ENCODE measurements at places on chromosomes 5 and 9. TPM values are rescaled to one million over a fixed set of nuclear protein-coding genes. Genes with fewer than 3 reads are reported as not detected.

The C8G gene
- polyA plus RNA-seq, result 0.85 TPM

The PDGFRB gene
- polyA plus RNA-seq, result 70.7 TPM

The CNTNAP3 gene
- 3.8 TPM for polyA plus RNA-seq

The FBP2 gene
- polyA plus RNA-seq, result not detected

The GLRA1 gene
- not detected for polyA plus RNA-seq

The GARIN3 gene
- polyA plus RNA-seq, result not detected

The CNTFR gene
- polyA plus RNA-seq, result 18.9 TPM

The ROR2 gene
- polyA plus RNA-seq, result 0.67 TPM

The IFT74 gene
- polyA plus RNA-seq, result 6.3 TPM

The CPLANE1 gene
- 1.8 TPM for polyA plus RNA-seq

The ZNG1C gene
- polyA plus RNA-seq, result 8.0 TPM

The C5orf34 gene
- polyA plus RNA-seq, result 0.45 TPM

The ANKDD1B gene
- 0.16 TPM for polyA plus RNA-seq

The ZDHHC11B gene
- 1.1 TPM for polyA plus RNA-seq

The CDC42SE2 gene
- polyA plus RNA-seq, result 14.7 TPM

The OR1J2 gene
- not detected for polyA plus RNA-seq

The LTC4S gene
- polyA plus RNA-seq, result 12.8 TPM

The SLC45A2 gene
- polyA plus RNA-seq, result 0.02 TPM

The FAM163B gene
- polyA plus RNA-seq, result not detected

The FAM221B gene
- polyA plus RNA-seq, result 0.03 TPM

The NPM1 gene
- polyA plus RNA-seq, result 2,137 TPM

Measured in adipose tissue (tissue), 3 donors.